Calu3 (cell line): ENCODE measurements at places on chromosomes 5 and 9.

- H3K27me3 ChIP-seq: peaks cover 14% of the 10 kb centered on the region
- no peak overlapping the region for H3K27ac ChIP-seq
- H3K4me1 ChIP-seq: no peaks in the 10 kb centered on the region
- no peak overlapping the region for H3K4me3 ChIP-seq
- H3K36me3 ChIP-seq: no peaks in the 10 kb centered on the region
These were observed 77.2 kb upstream of the NEK6 start for GRCh38 chr9:124180557-124180956.

- H3K27me3 ChIP-seq: peaks cover 79% of the 10 kb centered on the region
- H3K36me3 ChIP-seq: no peaks in the 10 kb centered on the region
- no peak for DNase-seq
- no peak overlapping the region for H3K4me3 ChIP-seq
- H3K27ac ChIP-seq: no peak overlapping the region
- H3K4me1 ChIP-seq: no peaks in the 10 kb centered on the region
These were observed 359.0 kb downstream of the SLIT3 start for GRCh38 chr5:168941901-168942300.

- no peak overlapping the region for H3K4me3 ChIP-seq
- no peaks in the 10 kb centered on the region for H3K4me1 ChIP-seq
- DNase-seq: no peak
- peaks cover 8% of the 10 kb centered on the region for H3K27me3 ChIP-seq
These were observed 329.8 kb upstream of the PDE4D start for GRCh38 chr5:60223342-60223741.

DNA sequence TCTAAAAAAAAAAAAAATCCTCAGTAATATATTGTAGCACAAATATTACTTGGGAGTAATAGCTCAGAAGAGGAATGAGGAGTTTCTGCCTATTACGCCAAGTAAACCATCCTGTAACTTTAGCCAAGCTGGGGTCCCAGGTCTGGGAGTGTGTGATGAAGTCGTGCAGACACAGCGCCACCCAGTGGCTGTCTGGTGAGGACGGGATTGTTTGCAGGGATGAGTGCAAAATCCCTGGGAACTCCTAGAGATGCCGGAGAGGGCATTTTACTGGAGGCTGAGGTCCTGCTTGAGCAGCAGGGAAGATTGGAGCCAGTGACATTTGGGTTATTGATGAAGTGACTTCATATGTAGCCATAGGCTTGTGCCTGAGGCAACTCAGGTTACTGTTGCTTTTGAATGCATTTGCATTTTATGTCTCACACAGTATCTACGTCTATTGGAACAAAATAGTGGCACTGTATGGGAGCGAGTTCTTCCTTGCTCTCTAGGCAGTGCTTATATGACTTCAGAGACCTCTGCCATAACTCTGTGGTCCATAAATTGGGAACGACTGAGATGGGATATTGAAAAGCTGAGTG lies 72.8 kb downstream of the PSAT1 start:
- no peaks in the 10 kb centered on the region for H3K36me3 ChIP-seq
- H3K27me3 ChIP-seq: peaks cover 47% of the 10 kb centered on the region

DNA sequence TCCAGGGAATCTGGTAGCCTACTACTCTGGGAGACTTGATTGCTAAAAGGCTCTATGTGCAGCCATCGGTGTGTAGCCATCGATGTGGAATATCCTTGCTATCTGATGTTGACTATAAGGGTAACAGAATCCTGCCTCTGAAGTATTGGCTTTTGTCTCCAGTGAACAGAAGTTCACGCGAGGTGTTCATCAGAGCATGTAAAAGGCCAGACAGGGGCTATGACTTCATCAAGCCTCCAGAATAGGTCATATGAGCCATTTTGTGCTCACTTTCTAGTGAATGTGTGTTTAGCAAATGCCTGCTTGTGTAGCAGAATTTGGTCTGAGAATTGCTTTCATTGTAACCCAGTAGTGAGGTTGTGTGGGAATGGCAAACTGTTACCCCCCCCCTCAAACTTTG lies 66.8 kb upstream of the RAD23B start:
- no peak overlapping the region for H3K4me3 ChIP-seq
- peaks cover 6% of the 10 kb centered on the region for H3K36me3 ChIP-seq
- DNase-seq: no peak
- no peaks in the 10 kb centered on the region for H3K27me3 ChIP-seq
- no peak overlapping the region for H3K27ac ChIP-seq

GRCh38 chr5:1524799-1525623 lies 1.3 kb upstream of the LPCAT1 start:
- peaks cover 33% of the 10 kb centered on the region for H3K36me3 ChIP-seq
- peaks cover 12% of the 10 kb centered on the region for H3K4me1 ChIP-seq
- H3K27me3 ChIP-seq: peaks cover 15% of the 10 kb centered on the region
- no peak for DNase-seq

GRCh38 chr5:84239494-84239893 lies 145.2 kb downstream of the EDIL3 start:
- no peak overlapping the region for H3K27ac ChIP-seq
- H3K4me1 ChIP-seq: peaks cover 8% of the 10 kb centered on the region
- no peak overlapping the region for H3K4me3 ChIP-seq
- H3K27me3 ChIP-seq: no peaks in the 10 kb centered on the region
- DNase-seq: no peak

DNA sequence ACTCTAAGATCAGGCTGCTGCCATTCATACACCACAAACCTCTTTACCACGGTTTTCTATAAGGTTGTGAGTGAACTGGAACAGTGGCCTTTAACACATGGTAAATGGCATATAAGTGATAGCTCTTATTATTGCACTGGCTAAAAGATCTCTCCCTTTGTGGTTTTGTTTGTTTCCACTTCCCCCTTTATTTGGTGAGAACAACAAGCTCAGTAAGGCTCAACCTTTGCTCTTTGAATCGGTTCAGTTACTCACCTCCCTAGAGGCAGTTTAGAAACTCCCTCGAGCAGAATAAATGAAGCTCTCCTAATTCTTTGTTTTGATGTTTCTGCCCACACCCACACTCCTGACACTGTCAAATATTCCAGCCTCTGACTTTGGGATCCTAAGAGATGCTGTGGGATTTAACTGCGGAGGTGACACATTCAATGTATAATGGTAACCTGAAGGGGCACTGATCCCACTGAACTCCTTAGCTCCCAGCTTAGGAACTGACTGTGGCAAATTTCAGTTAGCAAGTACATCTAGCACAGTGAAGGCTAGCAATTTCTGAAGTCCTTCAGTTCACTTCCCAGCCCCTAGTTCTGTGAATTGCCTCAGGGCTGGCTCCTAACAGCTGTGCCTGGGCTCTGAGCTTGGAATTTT lies 22.5 kb upstream of the RAD23B start:
- no peaks in the 10 kb centered on the region for H3K36me3 ChIP-seq
- H3K27me3 ChIP-seq: no peaks in the 10 kb centered on the region
- H3K4me3 ChIP-seq: no peak overlapping the region
- peaks cover 10% of the 10 kb centered on the region for H3K4me1 ChIP-seq
- DNase-seq: no peak
- no peak overlapping the region for H3K27ac ChIP-seq

- no peaks in the 10 kb centered on the region for H3K27me3 ChIP-seq
- no peaks in the 10 kb centered on the region for H3K36me3 ChIP-seq
- no peak for DNase-seq
- no peak overlapping the region for H3K4me3 ChIP-seq
- H3K27ac ChIP-seq: no peak overlapping the region
- H3K4me1 ChIP-seq: no peaks in the 10 kb centered on the region
These were observed 116.3 kb downstream of the CNTLN start for GRCh38 chr9:17251100-17251499.

- peaks cover 5% of the 10 kb centered on the region for H3K36me3 ChIP-seq
- DNase-seq: no peak
- no peaks in the 10 kb centered on the region for H3K4me1 ChIP-seq
- H3K27ac ChIP-seq: no peak overlapping the region
These were observed 38.5 kb downstream of the XRCC4 start for GRCh38 chr5:83115816-83116215.

GRCh38 chr5:16806711-16807546 lies 129.2 kb downstream of the MYO10 start:
- no peak overlapping the region for H3K27ac ChIP-seq
- no peak for DNase-seq

DNA sequence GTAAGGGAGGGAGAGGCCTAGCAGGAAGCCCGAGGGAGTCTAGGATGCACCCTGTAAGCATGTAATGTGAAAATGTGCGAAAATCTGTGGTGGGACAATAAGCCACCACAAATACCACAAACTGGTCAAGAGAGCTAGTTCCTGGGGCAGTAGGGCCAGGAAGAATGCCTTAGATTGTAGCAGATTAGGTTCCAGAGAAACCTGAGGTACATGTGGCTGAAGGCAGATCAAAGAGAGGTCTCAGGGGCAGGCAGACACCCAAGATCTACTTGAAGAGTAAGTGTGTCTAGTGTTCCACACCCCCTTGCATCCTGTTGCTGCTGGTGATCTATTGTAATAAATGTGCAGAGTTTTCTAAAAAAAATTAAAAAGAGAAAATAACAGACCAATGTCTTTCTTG lies 1677.3 kb upstream of the CDH6 start:
- H3K27me3 ChIP-seq: no peaks in the 10 kb centered on the region
- DNase-seq: no peak
- H3K4me3 ChIP-seq: no peak overlapping the region
- H3K27ac ChIP-seq: no peak overlapping the region
- H3K36me3 ChIP-seq: no peaks in the 10 kb centered on the region

- H3K4me3 ChIP-seq: no peak overlapping the region
- H3K27me3 ChIP-seq: no peaks in the 10 kb centered on the region
- no peaks in the 10 kb centered on the region for H3K36me3 ChIP-seq
- H3K4me1 ChIP-seq: no peaks in the 10 kb centered on the region
- no peak for DNase-seq
These were observed 375.0 kb upstream of the CCNH start for GRCh38 chr5:87787625-87788256.

DNA sequence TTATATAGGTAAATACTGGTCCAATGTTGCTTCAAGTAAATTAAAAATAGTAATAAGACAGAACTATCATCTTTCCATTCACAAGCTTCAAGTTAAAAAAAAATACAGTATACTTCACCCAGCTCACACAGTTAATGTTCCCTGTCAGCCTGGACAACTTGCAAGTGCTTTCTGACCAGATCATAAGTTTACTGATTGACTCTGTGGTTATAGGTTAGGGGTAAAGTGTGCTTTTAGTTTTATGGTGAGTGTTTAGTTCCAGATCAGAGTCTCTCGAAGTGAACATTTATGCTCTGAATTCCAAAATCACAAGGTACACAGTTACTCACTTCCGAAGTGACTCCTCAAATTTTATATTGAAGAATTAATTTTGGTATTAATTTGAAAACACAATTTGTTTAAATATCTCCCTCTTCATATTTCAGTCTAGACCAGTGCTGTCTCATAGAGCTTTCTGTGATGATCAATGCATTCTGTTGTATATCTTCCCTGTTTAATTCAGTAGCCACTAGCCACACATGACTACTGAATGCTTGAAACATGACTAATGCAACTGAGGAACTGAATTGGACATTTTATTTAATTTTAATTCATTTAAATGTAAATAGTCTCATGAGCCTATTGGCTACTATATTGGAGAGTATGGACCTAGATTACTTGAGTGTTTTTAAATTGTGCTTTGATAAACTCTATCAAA lies 90.7 kb downstream of the MEF2C start:
- H3K27ac ChIP-seq: no peak overlapping the region
- peaks cover 30% of the 10 kb centered on the region for H3K4me1 ChIP-seq
- H3K36me3 ChIP-seq: no peaks in the 10 kb centered on the region
- H3K4me3 ChIP-seq: no peak overlapping the region
- no peak for DNase-seq

- no peaks in the 10 kb centered on the region for H3K27me3 ChIP-seq
- peaks cover 16% of the 10 kb centered on the region for H3K36me3 ChIP-seq
- DNase-seq: no peak
- no peak overlapping the region for H3K27ac ChIP-seq
- peaks cover 20% of the 10 kb centered on the region for H3K4me1 ChIP-seq
These were observed 5.1 kb downstream of the GLRX start for GRCh38 chr5:95817430-95817829.

DNA sequence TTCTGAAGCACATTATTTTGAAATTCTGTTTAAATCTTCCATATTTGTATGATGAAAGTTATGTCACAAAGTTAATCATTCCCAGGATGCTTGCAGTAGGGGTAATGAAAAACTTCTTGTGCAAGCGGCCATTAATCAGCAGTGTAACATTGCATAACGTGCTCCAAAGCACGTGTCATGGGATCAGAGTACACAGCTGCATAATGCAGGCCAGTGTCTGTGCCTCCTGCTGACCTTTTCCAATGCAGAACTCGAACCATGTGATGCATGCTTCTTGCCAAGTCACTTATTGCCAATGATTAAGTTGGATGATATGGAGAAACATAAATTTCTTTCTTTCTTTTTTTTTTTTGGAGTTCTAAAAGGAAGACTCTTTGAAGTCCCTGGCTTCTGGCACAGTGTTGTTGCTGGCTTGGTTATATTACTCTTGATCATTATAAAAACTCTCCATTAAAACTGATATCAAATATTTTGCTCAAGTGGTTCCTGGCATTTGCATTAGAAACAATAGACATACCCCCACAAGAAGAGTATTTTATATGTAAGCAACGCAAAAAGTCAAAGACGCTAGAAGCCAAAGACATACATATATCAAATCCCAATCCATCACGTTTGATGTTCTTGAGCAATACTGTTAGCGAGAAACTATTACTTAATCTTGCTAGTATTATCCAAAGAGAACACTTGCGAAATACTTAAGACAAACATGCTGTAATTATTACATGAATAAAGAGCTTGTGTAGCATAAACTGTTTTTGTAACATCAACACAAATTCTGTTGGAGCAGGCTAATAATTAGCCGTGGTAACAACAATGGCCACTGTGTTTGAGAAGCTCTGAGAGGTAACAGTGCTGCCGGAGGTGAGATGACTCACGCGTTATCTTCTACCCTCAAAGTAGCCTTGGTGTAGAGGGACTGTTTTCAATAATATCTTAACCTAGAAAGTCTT lies 164.2 kb downstream of the AUH start:
- H3K36me3 ChIP-seq: peaks cover 17% of the 10 kb centered on the region
- peaks cover 43% of the 10 kb centered on the region for H3K4me1 ChIP-seq
- no peak overlapping the region for H3K4me3 ChIP-seq
- peak; percentile 74 for DNase-seq
- no peaks in the 10 kb centered on the region for H3K27me3 ChIP-seq

- DNase-seq: no peak
- H3K4me3 ChIP-seq: no peak overlapping the region
- no peak overlapping the region for H3K27ac ChIP-seq
- H3K27me3 ChIP-seq: no peaks in the 10 kb centered on the region
- H3K36me3 ChIP-seq: no peaks in the 10 kb centered on the region
- H3K4me1 ChIP-seq: no peaks in the 10 kb centered on the region
These were observed 14.5 kb downstream of the ZDHHC21 start for GRCh38 chr9:14678776-14679175.

GRCh38 chr9:133930682-133931485 lies 61.2 kb downstream of the VAV2 start:
- no peaks in the 10 kb centered on the region for H3K27me3 ChIP-seq
- H3K4me3 ChIP-seq: no peak overlapping the region
- peaks cover 29% of the 10 kb centered on the region for H3K36me3 ChIP-seq
- no peak overlapping the region for H3K27ac ChIP-seq
- peaks cover 25% of the 10 kb centered on the region for H3K4me1 ChIP-seq

DNA sequence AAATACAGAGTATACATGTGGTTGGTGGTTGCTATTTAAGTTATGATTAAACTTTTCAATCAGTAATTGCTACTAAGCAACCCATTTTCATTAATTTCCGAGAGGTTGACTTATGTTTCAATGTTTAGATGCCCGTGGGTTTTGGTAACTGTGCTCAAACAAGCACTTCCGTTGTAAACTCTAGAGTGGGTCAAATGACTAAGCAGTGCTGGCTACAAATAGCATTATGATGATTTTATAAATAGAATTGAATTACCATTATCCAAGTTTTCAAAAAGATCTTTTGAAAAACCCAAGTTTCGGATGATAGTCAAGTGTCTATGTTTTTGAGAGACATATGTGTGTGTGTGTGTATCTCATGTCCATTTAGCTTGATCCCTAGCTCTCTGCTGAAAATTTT lies 2369.4 kb upstream of the ACO1 start:
- H3K27me3 ChIP-seq: no peaks in the 10 kb centered on the region
- no peaks in the 10 kb centered on the region for H3K4me1 ChIP-seq
- H3K36me3 ChIP-seq: no peaks in the 10 kb centered on the region
- no peak overlapping the region for H3K27ac ChIP-seq
